Activated naive CD4-positive, alpha-beta T cell (primary cell): ENCODE measurements at places on chromosomes 12 and 14.

- no peak for DNase-seq
Measured at GRCh38 chr14:36408388-36408787, 88.0 kb upstream of the MBIP start.

DNA sequence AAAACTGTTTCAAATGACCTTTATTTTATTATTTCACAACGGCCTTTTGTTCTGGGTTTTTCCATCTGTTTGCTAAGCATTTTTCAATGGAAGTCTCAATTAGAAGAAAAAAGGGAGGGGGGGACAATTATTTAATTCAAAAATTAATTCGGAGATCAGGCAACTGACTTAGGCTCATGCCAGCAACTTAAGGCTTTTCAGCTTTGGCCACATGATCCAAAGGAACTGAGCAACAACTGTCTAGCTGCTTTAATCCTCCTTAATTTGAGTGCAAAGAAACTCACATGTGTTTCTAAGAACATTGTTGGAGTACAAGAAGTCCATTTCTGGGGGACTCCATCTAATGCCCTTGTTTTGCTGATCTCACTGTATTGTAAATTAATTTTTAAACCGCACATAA is 188.0 kb downstream of the EXOC5 start:
- no peak for DNase-seq

DNA sequence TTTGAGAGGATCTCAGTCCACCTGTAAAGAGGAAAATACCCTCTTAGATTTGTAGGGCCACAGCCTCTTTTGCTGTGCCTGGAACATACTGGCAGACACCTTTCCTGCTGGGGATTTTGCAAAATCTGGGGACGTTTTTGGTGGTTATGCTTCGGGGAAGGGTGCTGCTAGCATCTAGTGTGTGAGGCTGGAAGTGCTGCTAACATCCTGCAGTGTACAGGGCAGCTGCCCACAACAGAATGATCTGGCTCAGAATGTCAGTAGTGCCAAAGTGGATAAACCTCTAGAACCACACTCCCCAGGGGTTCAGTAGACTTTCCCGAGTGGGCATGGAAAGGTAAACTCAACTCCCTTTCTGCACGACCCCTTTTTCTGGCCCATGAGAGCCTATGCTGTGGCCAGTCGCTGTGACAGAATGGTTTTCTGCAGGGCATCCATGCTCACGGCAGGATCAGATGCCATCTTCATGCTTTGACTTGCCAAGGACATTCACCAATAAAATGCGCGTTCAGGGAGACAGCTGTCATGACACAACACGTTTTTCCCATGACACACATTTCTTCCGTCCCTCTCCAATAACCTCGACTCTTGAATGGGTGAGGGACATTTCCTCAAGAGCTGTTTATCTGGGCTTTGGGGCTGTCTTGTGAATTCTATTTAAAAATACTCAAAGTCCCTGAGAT is 240.9 kb downstream of the RGS6 start:
- DNase-seq, result no peak

DNA sequence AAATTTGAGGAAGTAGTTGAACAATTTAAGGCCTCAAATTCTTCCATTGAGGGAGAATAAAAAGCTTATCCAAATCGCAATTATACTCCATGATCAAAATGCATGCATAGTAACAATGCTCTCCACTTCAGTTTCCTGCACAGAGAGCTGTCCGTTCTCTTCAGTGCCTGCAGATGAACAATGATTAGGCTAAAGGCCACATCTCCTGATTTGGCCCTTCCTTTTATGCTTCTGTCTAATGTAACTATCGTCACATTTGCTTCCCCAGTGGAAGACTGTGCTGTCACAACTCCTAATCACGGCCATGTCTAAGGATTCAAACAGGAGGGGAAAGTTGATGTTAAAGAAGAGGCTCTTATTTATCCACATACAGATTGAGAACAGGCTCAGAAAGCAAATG is 113.6 kb upstream of the NPAS3 start:
- no peak for DNase-seq

DNA sequence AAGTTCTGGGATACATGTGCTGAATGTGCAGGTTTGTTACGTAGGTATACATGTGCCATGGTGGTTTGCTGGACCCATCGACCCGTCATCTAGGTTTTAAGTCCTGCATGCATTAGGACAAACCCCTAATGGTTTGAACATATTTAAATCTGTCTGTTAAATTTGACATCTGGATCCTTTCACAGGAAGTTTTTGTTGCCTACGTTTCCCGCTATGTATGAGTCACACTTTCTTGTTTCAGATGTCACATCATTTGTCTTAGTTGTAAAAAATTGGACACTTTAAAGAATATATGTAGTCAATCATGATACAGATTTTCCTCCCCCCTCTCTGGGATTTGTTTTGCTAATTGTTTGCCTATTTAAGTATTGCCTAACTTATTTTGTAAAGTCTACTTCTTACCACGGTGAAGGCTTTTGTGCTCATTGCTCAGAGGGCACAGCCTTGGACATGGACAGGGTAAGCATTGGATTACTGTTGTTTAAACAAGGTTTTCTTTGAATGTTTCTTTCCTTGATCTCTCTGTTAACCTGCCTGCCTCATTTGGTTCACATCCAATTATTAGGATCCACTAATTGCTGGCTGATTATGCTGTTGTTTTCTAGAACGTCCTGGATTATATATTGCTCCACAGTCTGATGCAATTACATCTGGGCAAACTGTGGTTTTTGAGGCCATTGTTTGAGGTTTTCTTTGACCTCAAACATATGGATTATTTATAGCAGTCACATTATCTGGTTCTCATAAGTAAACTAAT is 1441.4 kb downstream of the AACS start:
- DNase-seq, result no peak

GRCh38 chr14:68662392-68662791 is 130.5 kb downstream of the ZFP36L1 start:
- no peak for DNase-seq

- no peak for DNase-seq
Measured at GRCh38 chr12:132873724-132874123, 13.7 kb downstream of the CHFR start.

- DNase-seq, result no peak
Measured at GRCh38 chr12:130876758-130877157, 4.9 kb downstream of the RAN start.

- no peak for DNase-seq
Measured at GRCh38 chr12:67419810-67420209, 150.7 kb downstream of the CAND1 start.

DNA sequence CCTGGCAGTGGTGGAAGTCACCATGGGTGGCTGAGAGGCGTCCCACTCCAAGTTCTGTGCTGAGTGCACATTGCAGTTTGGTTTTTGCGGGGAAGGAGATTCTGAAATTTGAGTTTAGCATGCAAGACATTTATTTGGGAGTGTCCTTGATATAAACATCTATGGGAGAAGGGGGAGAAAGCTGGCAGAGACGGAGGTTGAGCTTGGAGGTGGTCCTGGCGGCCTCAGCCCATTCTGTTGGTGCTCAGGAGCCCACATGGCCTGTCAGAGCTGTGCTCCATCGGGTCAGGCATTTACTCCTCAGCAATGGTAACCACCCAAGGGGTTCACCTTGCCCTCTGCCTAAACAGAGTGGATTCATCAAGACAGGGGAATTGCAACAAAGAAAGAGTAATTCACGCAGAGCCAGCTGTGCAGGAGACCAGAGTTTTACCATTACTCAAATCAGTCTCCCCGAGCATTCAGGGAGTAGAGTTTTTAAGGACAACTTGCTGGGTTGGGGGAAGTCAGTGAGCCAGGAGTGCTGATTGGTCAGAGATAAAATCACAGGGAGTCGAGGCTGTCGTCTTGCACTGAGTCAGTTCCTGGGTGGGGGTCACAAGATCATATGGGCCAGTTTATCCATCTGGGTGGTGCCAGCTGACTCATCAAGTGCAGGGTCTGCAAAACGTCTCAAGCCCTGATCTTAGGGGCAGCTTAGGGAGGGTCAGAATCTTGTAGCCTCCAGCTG is 323.3 kb upstream of the TMEM132C start:
- DNase-seq, result no peak

DNA sequence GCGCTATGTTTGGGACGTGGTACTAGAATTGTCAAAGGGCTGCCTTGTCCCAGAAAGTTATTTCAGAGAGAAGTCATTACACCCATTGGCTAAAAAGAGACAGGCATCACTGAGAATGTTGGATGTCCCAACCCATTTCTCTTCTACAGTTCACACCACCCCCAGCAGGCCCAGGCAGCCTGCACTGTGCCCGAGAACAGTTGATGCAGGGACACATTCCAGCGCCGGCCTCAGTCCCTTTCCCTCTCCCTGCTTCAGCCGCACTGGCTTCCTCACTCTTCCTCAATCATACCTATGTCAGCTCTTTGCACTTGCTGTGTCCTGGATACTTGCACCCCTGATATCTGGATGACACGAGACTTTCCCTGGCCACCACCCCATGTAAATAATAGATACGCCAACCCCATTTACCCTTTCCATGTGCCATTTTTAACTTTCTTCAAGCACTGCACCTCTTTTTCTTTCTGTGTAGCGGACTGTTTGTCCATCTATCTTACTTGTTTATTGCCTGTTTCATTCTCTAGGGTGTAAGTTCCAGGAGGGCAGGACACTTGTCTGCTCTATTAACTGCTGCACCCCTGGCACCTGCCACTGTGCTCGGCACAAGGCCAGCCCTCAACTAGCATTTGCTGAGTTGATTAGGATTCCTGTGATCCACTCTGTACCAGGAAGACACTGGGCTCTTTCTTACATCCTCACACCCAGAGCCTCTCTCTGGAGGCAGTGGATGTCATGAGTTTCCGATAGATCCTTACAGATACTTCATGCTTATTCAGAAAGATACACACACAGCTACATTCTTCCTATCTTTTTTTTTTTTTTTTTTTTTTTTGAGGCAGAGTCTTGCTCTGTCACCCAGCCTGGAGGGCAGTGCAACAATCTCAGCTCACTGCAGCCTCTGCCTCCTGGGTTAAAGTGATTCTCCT is 76.6 kb upstream of the CEP83 start:
- DNase-seq, result no peak

DNA sequence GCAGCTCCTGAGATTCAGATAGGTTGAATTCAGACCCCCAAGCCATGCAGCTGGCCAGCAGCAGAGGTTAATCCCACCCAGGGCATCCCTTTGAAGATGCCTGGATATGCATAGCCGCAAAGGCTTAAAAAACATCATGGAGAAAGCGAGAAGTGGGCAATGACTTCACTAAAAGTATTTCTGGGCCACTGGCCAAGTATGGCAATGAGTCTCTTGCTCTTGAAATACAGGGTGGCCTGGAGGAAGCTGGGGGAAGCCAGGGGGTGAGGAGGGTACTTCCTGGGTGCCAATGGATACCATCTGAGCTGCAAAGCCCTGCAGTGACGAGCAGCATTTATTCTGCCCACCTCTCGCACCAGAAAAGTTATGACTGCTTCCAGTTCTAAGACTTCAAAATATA is 539.3 kb upstream of the TBX3 start:
- DNase-seq, result no peak

GRCh38 chr14:63562405-63562804 is 19.2 kb upstream of the PPP2R5E start:
- no peak for DNase-seq

DNA sequence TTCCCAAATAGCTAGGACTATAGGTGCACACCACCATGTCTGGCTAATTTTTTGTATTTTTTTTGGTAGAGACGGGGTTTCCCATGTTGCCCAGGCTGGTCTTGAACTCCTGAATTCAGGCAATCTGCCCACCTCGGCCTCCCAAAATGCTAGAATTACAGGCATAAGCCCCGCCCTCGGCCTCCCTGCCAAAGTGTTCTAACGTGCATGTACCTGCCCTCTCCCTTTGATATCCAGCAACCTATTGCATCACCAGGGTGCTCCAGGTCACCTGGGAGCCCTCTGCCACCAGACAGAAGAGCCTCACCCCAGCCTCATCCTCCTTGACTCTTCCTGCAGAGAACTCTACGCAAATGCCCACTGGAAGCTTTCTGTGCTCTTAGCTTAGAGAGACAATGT is 2.2 kb upstream of the EML1 start:
- DNase-seq, result no peak

DNA sequence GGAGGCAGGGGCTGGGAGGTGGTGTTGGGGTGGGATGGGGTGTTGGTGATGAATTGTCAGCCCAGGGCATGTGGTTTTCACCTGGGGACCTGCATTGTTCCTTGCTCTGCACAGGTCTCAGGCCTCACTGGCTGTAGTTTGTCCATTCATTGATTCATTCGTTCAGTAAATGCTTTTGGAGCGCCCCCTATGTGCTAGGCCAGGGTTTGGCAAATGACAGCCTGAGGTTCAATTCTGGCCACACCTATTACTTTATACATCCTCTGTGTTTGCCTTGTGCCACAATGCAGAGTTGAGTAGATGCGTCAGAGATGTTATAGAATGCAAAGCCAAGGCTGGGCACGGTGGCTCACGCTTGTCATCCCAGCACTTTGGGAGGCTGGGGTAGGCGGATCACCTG is 4.7 kb downstream of the ADCK1 start:
- no peak for DNase-seq

DNA sequence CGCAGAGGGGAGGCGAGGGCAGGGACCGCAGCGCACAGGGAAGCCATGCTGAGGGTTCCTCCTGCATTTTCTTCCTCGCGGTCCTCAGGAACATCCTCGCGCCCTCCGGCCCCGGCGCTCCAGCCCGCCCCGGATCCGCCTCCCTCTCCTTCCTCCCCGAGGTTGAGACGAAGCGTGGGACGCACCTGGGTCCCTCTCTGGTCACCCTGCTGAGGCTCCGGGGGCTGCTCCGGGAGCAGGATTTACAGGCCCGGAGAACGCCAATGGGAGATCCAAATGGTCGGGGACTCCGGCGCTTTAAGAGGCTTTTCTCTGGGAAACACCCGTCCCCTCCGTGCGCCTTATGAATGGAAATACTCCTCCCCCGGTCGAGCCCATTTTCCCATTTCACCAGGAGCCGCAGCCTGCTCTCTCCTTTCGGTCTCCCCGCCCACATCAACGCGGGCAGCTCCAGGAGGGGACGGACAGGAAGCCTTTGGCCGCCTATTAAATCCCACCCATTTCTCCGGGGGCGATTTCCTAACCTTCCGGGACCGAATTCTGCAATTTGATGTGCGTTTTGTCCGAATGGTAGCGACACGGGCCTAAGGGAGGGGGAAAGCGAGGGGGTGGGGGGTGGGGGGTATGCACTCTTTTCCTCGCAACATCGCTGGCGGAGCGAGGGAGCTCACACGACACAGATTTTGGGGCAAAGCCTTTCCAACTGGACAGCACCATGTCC is at the start of gene UNC79:
Gene UNC79 (plus strand): TSS at position 625 of the 721 bp plus-strand sequence. CDS start 91 bp downstream, at position 716.
- no peak for DNase-seq

DNA sequence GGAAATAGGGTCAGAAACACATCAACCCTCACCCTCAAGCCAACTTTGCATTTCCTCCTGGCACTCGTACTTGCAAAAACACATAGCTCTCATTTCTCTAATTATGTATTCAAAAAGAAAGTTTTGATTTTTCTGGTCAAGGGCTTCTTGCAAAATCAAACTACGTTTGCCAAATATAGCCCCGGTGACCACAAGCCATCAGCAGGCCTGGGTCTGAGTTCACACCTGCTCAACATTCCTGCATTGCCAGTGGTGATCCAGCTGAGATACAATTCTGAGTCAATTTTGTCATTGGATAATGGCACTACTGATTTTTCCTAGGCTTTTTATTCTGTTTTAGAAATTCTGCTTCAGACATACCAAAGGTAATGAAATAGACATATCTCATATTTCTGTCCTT is 10.7 kb upstream of the BHLHE41 start:
- DNase-seq, result no peak
